Activated B cell treated with CpG ODN at 0.5 μM for 24 hours (primary cell): ENCODE measurements at places on chromosomes 1 and 21. TPM values are rescaled to one million over a fixed set of nuclear protein-coding genes. Genes with fewer than 3 reads are reported as not detected.

The ADCY10 gene
- 0.20 and 0.24 TPM in 2 replicates for total RNA-seq

The MX2 gene
- total RNA-seq: 32.6 and 34.4 TPM in 2 replicates

The FNBP1L gene
- total RNA-seq: 3.3 and 3.4 TPM in 2 replicates

The PEAR1 gene
- total RNA-seq: not detected in 2 replicates

The CD1C gene
- total RNA-seq: 37.3 and 40.8 TPM in 2 replicates

The CAMK1G gene
- total RNA-seq: not detected in 2 replicates

The LPAR3 gene
- total RNA-seq: 0.59 and 0.62 TPM in 2 replicates

The ERRFI1 gene
- total RNA-seq: 1.3 and 1.4 TPM in 2 replicates

The DPT gene
- total RNA-seq: not detected in 2 replicates

The SLAMF1 gene
- 85.7 and 91.7 TPM in 2 replicates for total RNA-seq

The UBE2U gene
- not detected in 2 replicates for total RNA-seq

The MYOC gene
- total RNA-seq: not detected in 2 replicates

- H3K4me1 ChIP-seq: no peaks in the 10 kb centered on the region
- H3K36me3 ChIP-seq: no peaks in the 10 kb centered on the region
Observed at GRCh38 chr1:198771563-198772153, 132.8 kb downstream of the PTPRC start.

DNA sequence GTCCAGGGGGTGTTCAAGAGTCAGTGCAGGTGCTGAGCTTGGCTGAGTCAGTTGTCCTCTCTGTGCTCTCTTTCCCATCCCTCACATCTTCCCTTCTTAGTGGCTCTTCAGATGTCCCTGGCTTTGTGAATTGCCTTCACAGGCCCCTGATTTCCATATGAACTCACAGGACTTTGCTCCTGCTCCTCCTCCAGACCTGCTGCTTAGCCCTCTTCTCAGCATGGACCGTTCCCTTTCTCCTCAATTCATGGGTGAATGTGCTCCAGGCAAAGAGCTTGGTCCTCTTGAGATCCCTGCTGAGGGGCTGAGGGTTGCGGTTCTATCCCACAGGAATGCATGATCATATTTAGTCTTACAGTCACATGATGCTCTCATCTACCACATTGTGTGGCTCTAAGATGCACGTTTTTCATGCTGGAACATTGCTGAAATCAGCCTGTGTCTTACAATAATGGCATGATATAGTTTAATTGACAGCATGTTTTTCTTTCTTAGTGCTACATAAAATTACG is 30.5 kb downstream of the CACNA1E start:
- DNase-seq: no peak
- peaks cover 3% of the 10 kb centered on the region for H3K27me3 ChIP-seq
- no peaks in the 10 kb centered on the region for H3K36me3 ChIP-seq
- peaks cover 9% of the 10 kb centered on the region for H3K4me1 ChIP-seq

- no peak overlapping the region for H3K4me3 ChIP-seq
- no peak overlapping the region for H3K27ac ChIP-seq
- DNase-seq: no peak
- H3K36me3 ChIP-seq: no peaks in the 10 kb centered on the region
Observed at GRCh38 chr1:242056988-242057744, 58.3 kb upstream of the MAP1LC3C start.

- no peaks in the 10 kb centered on the region for H3K4me1 ChIP-seq
- no peak overlapping the region for H3K4me3 ChIP-seq
- DNase-seq: no peak
- no peaks in the 10 kb centered on the region for H3K36me3 ChIP-seq
- peaks cover 4% of the 10 kb centered on the region for H3K27me3 ChIP-seq
Observed at GRCh38 chr1:7401814-7402547, 369.1 kb upstream of the VAMP3 start.

GRCh38 chr1:43590388-43590925 is 59.5 kb upstream of the KDM4A start:
- no peak overlapping the region for H3K4me3 ChIP-seq
- no peaks in the 10 kb centered on the region for H3K36me3 ChIP-seq
- no peaks in the 10 kb centered on the region for H3K4me1 ChIP-seq
- H3K27ac ChIP-seq: no peak overlapping the region

DNA sequence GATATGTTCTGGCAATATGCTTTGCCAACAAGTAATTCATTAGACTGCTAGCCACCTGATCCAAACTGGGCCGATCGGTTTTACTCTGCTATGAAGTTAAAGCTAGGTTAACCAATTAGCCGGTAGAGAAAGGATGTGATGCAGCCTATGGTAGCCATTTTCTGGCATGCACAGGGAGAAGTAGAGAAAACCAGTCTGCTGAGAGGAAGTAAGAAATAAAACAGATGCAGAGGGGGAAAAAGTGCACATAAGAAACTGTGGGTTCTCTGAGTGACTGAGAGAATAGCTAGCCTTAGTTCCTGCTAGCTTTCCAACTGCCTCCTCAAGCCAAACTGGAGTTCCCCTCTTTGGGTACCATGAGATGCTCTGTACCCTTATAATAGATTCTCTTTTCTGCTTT is 52.8 kb downstream of the ARID4B start:
- H3K27ac ChIP-seq: peak overlapping the region; percentile 76
- no peaks in the 10 kb centered on the region for H3K36me3 ChIP-seq
- H3K4me1 ChIP-seq: peaks cover 75% of the 10 kb centered on the region
- DNase-seq: no peak

- DNase-seq: no peak
- H3K36me3 ChIP-seq: no peaks in the 10 kb centered on the region
- H3K27me3 ChIP-seq: peaks cover 3% of the 10 kb centered on the region
- H3K4me1 ChIP-seq: no peaks in the 10 kb centered on the region
- H3K4me3 ChIP-seq: no peak overlapping the region
Observed at GRCh38 chr1:66182551-66183178, 351.3 kb upstream of the SGIP1 start.

DNA sequence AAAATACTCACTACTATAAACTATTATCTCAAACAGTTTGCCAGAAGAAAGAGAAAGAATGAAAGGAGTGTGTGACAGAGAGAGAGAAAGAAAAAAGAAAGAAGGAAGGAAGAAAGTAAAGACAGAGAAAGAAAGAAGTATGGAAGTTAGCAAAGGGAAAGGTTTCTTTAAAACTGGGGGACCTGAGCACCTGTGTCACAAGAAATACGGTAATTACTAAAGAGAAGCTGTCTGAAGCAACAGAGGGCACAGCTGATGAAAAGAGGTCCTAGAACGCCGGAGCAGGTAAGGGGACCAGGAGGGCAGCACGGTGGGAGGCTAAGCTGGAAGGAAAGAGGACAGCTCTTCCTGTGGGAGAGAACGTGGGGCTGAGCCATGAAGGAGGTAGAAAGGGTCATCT is 163.6 kb downstream of the DSCAM start:
- no peak overlapping the region for H3K27ac ChIP-seq
- H3K4me1 ChIP-seq: no peaks in the 10 kb centered on the region
- H3K4me3 ChIP-seq: no peak overlapping the region
- no peaks in the 10 kb centered on the region for H3K27me3 ChIP-seq

- H3K4me3 ChIP-seq: no peak overlapping the region
- no peaks in the 10 kb centered on the region for H3K36me3 ChIP-seq
- no peaks in the 10 kb centered on the region for H3K27me3 ChIP-seq
- H3K27ac ChIP-seq: no peak overlapping the region
- no peaks in the 10 kb centered on the region for H3K4me1 ChIP-seq
- no peak for DNase-seq
Observed at GRCh38 chr21:35328856-35329455, 279.9 kb upstream of the RUNX1 start.

GRCh38 chr1:54600947-54601721 is 22.2 kb downstream of the FAM151A start:
- H3K4me3 ChIP-seq: no peak overlapping the region
- no peaks in the 10 kb centered on the region for H3K36me3 ChIP-seq
- H3K27ac ChIP-seq: no peak overlapping the region
- no peaks in the 10 kb centered on the region for H3K27me3 ChIP-seq
- DNase-seq: no peak
- peaks cover 3% of the 10 kb centered on the region for H3K4me1 ChIP-seq

DNA sequence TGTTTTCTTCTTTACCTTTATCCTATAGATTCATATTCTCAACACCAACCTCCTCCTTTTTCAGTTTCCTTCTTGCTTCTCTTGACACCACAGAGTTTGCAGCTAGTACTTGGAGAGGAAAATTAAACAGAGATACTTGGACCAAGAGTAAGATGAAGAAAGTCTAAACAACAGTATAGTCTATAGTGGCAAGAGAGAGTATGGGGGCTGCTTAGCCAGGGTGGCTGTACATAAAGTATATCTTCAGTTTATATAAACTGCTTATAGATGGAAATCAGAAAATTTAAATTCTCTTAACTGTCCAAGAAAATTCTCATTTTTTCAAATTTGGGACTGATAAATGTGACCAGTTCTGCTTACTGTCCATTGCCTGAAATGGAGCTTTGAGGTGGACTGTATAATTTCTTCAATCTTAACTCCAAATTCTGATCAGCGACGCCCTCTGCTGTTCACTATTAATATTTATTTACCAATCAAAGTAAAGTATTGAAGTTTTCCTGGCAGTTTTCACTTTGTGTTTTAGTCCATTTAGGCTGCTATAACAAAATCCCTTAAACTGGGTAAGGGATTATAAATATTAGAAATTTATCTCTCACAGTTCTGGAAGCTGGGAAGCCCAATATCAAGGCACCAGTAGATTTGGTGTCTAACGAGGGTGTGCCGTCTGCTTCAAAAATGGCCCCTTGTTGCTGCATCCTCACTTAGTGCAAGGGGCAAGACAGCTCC is 14.8 kb upstream of the METTL18 start:
- no peaks in the 10 kb centered on the region for H3K27me3 ChIP-seq
- DNase-seq: no peak
- H3K4me1 ChIP-seq: no peaks in the 10 kb centered on the region
- H3K4me3 ChIP-seq: no peak overlapping the region
- H3K36me3 ChIP-seq: peaks cover 18% of the 10 kb centered on the region
- H3K27ac ChIP-seq: no peak overlapping the region

GRCh38 chr1:157025385-157025784 is 20.2 kb downstream of the ARHGEF11 start:
- no peak overlapping the region for H3K27ac ChIP-seq
- no peaks in the 10 kb centered on the region for H3K4me1 ChIP-seq
- DNase-seq: no peak
- H3K4me3 ChIP-seq: no peak overlapping the region
- H3K27me3 ChIP-seq: peaks cover 31% of the 10 kb centered on the region
